Activated T-helper 1 cell treated with anti-CD3 and anti-CD28 coated beads, Interleukin-2, amount 50 U/mL, for 16 hours (primary cell): ENCODE measurements at places on chromosomes 1 and 21.

DNA sequence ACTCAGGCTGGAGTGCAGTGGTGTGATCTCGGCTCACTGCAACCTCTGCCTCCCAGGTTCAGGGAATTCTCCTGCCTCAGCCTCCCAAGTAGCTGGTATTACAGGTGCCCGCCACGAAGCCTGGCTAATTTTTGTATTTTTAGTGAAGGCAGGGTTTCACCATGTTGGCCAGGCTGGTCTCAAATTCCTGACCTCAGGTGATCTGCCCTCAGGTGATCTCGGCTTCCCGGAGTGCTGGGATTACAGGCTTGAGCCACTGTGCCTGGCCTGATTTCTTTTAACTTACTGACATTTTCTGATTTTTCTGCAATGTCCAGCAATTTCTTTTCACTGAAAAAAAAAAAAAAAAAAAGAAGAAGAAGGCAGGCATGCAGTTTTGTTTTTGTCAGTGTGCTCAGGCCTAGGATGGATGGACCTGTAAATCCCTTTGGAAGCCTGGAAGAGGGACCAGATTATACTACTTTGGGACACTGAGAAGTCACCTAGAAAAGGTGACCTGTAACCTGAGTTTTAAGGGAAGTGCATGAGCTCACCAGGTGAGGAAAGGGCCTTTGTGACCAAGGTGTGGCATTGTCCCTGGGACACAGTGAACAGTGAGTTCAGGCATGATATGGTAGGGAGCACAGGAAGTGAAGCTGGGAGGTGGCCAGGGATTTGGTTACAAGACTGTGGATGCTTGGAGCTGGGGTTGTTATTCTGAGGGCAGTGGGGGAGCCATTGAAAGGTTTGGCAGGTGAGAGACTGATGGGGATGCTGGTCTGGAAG, 2.7 kb upstream of the TMEM61 start:
- no peak for DNase-seq

GRCh38 chr1:204670152-204670927, 15.2 kb downstream of the LRRN2 start:
- DNase-seq = no peak

- no peak for DNase-seq
Observed at GRCh38 chr1:210292231-210292871, 36.4 kb upstream of the HHAT start.

DNA sequence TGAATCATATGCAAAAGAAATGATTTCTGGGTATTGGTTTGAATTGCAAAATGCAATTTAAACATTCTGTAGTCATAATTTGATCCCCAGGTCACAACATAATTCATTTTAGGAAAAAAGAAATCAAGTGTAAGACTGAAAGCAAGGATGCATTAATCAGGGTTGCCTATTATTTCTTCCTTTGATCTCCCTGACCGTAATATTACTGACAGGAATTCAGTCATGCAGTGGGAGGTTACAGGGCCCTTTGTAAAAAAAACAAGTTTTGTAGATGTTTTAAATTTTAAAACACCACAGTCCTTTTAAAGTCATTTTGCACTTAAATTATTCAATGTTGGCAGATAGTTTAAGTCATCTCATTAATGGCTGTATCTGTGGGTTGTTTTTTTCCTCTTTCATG, 263.0 kb upstream of the NCAM2 start:
- DNase-seq = no peak

GRCh38 chr1:152067929-152068328, 20.9 kb downstream of the TCHHL1 start:
- no peak for DNase-seq

DNA sequence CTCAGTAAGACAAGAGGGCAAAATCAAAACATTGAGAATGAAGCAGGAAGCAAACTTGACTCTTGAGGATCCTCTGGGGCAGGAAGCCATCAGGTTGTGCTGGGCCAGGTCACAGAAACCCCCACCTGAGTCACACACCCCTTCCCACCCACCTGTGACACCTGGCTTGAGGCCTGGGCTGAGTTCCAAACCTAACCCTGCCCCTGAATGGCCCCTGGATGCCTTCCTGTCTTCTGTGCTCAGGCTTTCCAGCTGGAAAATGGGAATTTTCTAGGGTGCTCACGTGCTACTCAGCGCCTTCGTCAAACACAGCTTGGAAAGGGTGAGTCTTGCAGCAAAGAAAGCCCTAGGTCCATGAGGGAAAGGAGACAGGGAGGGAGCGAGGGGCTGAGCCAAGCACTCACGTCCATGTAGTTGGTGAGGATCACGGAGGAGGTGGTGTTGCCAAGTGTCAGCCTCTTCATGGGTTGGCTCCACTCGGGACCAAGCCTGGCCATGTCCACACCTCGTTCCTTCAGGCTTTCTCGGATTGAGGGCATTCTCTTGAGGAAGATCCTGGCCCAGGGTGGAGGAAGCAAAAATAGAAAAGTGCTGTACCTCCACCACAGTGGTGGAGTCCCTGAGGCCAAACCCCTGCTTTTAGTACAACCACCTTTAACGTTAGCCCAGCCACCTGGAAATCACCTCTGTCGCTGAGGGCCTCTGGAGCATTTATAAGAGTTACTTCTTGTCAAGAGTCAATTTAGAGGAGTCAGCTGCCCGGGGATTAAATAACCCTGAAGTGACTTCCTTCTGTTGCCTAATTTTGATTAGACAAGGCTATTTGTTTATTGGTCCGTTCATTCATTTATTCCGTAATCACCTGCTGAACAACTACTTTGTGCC, 4.3 kb downstream of the REN start:
- DNase-seq = no peak

DNA sequence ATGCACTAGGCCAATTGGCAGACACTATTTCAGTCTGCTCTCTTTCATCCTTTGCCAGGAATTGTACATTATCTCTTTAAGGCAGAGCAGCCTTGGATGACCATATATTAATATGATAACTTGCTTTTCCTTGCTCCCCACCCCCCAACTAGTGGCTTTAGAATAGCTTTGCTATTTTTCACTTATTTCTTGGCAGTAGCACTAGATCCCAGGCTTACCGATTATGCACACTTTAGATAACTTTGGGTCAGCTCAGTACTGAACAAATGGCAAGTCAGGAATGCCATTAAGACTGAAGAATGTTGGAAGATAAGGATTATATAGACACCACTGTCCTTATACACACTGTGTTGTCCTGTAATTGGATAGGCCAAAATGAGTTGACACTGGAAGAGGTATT, 146.4 kb downstream of the FGGY start:
- DNase-seq = no peak
